ENCODE measurements at places on chromosomes 1 and 21.

- DNase-seq, result no peak
Measured at GRCh38 chr1:33401471-33401870, 29.4 kb downstream of the PHC2 start.

GRCh38 chr1:86247597-86248279 is 91.2 kb upstream of the COL24A1 start:
- no peak for DNase-seq

GRCh38 chr1:39940980-39941871 is 13.7 kb upstream of the MFSD2A start:
- no peak for DNase-seq

- no peak for DNase-seq
Measured at GRCh38 chr21:40272037-40272436, 404.8 kb downstream of the PCP4 start.

- no peak for DNase-seq
Measured at GRCh38 chr1:165303386-165303785, 53.1 kb downstream of the LMX1A start.

- no peak for DNase-seq
Measured at GRCh38 chr1:84366786-84367185, 31.5 kb upstream of the DNASE2B start.

DNA sequence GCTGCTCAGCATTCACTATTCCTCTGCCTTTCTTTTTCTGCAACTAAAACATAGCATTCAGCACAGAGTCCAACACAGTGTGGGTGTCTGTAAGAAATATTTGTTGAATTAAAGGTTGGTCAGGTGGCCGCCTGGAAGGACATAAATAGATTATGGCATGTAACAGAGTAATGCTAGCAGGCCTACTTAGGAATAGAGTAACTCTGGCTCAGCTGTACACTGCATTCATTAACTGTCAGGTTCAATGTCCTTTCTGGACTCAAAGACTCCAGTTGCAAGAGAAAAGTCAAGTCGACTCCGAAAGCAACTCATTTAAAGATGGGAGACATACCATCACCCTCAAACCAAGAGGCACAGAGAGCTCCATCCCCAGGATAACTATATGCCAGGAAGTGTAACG is 116.0 kb downstream of the LMX1A start:
- no peak for DNase-seq

DNA sequence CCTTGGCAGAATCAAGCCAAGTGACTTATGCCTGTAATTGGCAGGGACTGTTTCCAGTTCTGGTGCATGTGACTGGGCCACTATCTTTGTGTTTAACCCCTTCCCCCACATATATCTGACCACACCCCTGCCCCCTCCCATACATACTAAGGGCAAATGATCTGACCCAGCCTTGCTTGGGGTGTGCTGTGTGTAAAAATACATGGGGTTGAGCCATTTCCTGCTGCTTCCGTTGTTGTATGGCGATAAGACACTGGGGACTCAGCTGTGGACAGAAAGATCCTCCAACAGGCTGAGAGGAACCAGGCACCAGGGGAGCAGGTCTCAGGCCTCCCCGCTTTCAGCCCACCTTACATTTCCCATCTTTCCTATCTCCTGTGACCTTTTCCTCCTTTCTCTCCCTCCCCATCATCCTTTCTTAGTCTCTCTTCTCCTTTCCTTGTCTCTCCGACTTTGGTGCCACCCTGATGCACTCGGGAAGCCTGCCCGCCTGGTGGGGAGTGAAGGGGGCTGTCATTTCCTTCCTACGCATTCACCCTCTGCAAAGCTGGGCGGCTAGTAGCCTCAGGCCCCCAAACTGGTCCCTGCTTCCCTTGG is 39.7 kb downstream of the TMCC2 start:
- DNase-seq, result no peak

DNA sequence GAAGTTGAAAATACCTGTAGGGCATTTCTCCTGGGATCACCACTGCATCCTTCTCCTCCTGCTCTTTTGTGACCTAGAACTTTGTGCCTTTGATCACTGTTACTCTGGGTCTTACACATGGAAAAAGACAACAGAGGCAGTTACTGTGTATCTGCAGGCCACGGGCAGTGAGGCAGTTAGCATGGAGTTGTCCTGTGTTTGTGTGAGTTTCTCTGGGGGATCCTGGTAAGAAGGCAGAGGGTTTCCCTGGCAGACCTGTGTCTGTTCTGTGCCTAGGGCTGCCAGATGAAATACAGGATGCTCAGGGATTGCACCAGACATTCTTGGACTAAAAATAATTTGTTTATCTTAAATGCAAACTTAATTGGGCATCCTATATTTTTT is 44.4 kb upstream of the SCCPDH start:
- DNase-seq, result no peak

DNA sequence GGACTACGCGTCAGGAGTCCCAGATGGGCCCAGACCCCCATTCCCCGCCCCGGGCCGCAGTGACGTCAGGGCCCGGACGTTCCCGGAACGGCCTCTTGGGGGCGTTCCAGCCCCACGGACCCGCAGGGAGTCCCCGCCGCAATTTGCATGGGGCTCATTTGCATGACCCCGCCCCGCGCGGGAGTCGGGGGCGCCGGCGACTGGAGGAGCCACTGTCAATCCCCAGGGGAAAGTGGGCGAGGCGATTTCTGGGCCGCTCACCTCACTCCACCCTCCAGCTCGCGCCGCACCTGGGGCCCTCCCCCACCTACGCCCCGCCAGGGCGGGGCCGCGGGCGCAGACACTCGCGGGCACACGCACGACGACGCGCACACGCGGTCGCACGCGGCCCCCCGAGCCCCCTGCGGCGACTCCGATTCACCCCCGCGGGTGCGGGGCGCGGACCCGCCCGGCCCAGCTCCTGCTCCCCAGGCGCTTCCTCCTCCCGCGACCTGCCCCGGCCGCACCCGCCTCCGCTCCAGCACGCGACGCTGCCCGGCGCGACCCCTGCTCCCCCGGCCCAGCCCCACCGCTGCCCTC is 13.2 kb downstream of the AGRN start:
- peak; percentile 51 for DNase-seq

GRCh38 chr21:37219761-37220432 is 47.2 kb downstream of the VPS26C start:
- DNase-seq, result peak; percentile 6

DNA sequence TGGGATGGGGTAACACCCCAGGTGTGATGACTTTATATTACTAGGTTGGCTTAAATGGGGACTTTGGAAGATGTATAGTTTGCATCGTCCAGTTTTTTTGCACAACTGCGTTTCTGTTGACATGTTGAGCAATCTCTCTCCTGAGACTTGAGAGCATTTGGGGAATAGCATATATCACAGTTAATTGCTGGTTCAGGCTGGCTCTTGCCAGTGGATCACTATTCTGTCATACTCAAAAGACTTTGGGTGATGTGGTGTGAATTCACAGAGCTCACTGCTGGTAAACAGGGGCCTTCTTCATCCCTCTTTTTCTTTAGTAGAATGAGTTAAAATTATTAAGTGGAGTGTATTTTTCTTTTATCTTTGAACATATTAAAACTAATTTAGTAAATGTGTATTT is 44.3 kb downstream of the LHX9 start:
- no peak for DNase-seq

DNA sequence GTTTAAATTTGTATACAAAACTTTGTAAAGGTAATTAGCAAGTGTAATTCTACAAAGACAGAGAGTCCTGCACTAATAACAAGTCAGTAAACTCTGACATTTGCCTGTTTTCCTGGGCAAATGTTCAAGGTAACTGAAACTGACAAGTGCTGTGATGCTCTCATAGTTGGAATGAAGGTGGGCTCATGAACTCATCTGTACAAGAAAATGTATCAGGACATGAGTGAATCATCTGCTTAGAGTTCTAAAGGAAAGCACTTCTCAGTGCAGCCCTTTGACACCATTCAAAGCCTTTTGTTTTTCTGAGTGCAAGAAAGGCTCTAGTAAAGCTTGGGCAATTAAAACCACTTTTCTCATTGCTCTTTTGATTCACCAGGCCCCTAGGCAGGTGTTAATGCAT is 91.5 kb downstream of the UROD start:
- DNase-seq, result no peak

DNA sequence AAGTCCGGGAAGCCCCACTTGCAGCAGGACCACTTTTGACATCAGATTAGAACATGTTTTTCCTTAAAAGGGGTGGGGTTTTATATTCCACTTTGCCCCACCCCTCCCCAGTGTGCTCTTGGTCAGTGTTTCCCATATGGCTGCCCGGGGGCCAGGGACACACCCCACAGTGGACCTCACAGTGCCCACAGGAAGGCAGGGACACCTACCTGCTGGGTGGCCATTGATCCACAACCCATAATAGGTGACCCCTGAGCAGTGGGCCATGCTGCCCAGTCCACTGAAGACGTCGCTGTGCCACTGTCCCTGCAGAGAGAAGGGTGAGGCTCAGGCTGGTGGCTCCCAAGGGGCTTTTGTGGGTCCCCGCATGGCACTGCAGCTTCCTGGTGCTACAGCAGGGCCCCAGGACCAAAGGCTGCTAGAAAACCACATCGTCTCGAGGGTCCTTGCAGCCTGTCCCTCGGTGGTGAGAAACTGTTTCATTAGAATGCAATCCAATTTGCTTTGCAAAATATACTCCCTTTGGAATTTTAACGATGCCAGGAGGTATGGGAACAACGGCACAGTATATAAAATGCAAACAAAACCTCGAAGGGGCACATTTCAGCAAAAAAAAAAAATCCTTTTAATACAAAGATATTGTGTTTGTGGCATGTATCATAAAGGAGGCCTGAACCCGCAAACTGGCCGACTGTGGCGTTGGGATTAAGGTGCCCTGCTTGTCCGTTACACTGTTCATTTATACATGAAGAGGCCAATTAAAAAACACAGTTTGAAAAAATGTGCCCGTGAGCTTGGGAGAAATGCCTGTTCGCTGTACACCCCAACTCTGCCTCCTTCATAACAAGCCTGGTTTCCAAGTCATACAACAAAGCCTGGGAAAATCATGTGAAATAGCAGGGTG is 16.9 kb downstream of the MORN1 start:
- DNase-seq, result no peak

Data from NCI-H1417 treated with DMSO at 0.1 percent for 48 hours (cell line).